B cell (primary cell): ENCODE measurements at places on chromosomes 6 and 20.

DNA sequence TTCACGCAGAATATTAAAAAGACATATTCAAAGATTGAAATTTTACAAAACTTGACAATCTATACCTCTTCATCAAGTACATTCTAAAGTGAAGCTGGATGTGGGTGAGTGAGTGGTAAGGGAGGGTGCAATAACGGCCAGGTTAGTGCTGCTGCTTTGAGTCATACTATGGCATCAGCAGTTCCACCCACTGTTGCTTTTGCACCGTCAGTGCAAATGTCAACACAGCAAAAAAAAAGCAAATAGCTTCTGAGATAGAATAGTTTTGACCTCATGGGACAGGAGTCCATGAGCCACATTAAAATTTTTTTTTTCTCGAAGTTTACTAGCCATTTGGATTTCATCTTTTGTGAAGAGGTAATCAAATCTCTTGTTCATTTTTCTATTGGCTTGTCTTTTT lies 31.8 kb downstream of the PSMF1 start:
- no peaks in the 10 kb centered on the region for H3K4me1 ChIP-seq
- peaks cover 40% of the 10 kb centered on the region for H3K36me3 ChIP-seq
- H3K27ac ChIP-seq, result no peak overlapping the region
- no peak overlapping the region for H3K4me3 ChIP-seq
- no peaks in the 10 kb centered on the region for H3K27me3 ChIP-seq

DNA sequence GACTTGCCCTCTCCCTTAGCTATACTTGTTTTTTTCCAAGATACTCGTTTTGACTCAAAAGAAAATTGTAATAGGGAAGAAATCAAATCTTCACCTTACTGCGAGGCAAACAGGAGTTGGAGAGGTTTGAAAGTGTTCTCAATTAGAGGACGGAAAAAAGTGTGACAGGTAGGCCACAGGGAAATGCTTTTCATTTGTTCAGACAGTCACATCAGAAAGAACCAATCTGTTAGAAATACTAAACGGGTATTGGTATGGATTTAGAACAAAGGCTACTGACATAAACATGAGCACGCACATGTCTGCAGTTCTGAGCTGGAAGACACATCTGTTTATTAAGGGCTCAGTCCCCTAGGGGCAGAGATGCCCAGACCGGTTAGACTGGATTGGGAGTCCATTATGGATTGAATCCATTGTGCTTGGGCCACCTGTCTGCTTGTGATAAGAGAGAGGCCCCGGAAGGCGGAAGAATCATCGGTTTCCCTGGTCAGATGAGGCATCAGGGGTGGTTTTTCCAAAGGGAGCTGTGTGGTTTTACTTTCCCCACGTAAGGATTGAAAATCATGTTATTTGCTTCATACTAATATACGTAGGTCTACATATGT lies 220.9 kb upstream of the MYLIP start:
- H3K36me3 ChIP-seq, result no peaks in the 10 kb centered on the region
- DNase-seq, result no peak
- H3K4me3 ChIP-seq, result no peak overlapping the region
- H3K4me1 ChIP-seq, result peaks cover 19% of the 10 kb centered on the region
- H3K27me3 ChIP-seq, result no peaks in the 10 kb centered on the region
- H3K27ac ChIP-seq, result no peak overlapping the region

- no peak for DNase-seq
- no peaks in the 10 kb centered on the region for H3K27me3 ChIP-seq
- no peak overlapping the region for H3K27ac ChIP-seq
- H3K4me1 ChIP-seq, result no peaks in the 10 kb centered on the region
Measured at GRCh38 chr6:133629970-133630369, 258.9 kb upstream of the TCF21 start.

- no peak overlapping the region for H3K27ac ChIP-seq
- no peak for DNase-seq
- H3K36me3 ChIP-seq, result no peaks in the 10 kb centered on the region
- H3K27me3 ChIP-seq, result no peaks in the 10 kb centered on the region
- no peaks in the 10 kb centered on the region for H3K4me1 ChIP-seq
Measured at GRCh38 chr6:141140905-141141304, 991.8 kb upstream of the GJE1 start.

- H3K27ac ChIP-seq, result no peak overlapping the region
- no peaks in the 10 kb centered on the region for H3K4me1 ChIP-seq
Measured at GRCh38 chr6:111978532-111979149, 75.3 kb upstream of the CCN6 start.

DNA sequence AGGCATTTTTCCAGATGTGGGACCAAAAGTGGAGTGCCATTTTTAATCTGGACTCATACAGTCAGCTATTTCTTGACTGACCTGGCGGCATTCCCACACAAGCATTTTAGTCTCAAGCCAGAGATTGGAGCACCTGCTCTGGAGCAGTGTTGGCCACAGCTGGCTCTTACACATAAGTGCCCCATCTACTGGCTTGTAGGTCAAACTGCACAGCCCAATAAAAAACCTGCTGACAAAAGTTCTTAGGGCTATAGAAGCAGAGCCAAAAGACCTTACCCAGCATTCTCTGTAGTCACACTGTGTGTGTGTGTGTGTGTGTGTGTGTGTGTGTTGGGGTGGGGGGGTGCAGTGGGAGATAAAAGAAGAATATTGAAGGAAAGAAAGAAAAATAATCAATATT lies 38.6 kb upstream of the SENP6 start:
- no peaks in the 10 kb centered on the region for H3K4me1 ChIP-seq
- H3K27ac ChIP-seq, result no peak overlapping the region
- peaks cover 9% of the 10 kb centered on the region for H3K27me3 ChIP-seq
- DNase-seq, result peak; percentile 5

- no peak overlapping the region for H3K27ac ChIP-seq
- peaks cover 4% of the 10 kb centered on the region for H3K4me1 ChIP-seq
- H3K27me3 ChIP-seq, result no peaks in the 10 kb centered on the region
- no peaks in the 10 kb centered on the region for H3K36me3 ChIP-seq
Measured at GRCh38 chr6:129895692-129896091, 34.6 kb upstream of the TMEM244 start.

DNA sequence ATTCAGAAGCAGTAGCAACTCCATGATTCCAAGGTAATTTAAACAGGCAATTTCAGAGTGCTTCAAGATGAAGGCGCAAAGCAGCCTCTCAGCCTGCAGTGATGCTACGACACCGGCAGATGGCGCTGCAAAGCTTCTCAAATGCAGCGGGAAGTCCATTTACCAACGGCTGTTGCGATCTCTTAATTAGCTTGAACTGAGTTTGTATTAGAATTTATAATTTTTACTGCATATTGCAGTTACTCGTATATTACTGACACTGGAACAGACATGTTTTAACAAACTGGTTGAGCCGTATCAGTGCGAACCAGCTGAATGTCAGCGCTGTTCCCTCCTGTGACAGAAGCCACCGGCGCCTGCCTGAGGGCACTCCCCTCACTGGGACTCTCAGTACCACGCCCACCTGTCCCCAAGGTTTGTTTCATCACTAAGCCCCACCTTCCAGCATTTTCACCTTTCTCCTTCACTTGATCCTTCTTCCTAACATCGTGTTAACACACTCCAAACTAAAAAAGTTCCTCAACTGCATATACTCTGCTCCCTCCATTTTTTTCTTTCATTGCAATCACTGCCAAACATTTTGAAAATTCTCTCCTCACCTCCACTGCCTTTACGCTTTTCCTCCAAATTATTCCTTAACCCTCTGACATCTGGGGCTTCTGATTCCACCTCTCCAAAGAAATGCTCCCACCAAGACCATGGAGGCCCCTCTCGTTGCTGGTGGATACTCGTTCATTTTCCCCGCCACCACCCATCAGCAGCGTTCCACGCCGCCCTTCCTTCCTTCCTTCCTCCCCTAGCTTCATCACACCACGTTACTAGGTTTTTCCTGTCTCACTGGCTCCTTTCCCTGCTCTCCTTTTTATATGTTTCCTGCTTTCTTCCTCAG lies 14.5 kb downstream of the GNL1 start:
- H3K36me3 ChIP-seq, result no peaks in the 10 kb centered on the region
- peak overlapping the region; percentile 63 for H3K4me3 ChIP-seq
- DNase-seq, result peak; percentile 92
- H3K27me3 ChIP-seq, result no peaks in the 10 kb centered on the region
- peaks cover 18% of the 10 kb centered on the region for H3K4me1 ChIP-seq
- H3K27ac ChIP-seq, result peak overlapping the region; percentile 71

DNA sequence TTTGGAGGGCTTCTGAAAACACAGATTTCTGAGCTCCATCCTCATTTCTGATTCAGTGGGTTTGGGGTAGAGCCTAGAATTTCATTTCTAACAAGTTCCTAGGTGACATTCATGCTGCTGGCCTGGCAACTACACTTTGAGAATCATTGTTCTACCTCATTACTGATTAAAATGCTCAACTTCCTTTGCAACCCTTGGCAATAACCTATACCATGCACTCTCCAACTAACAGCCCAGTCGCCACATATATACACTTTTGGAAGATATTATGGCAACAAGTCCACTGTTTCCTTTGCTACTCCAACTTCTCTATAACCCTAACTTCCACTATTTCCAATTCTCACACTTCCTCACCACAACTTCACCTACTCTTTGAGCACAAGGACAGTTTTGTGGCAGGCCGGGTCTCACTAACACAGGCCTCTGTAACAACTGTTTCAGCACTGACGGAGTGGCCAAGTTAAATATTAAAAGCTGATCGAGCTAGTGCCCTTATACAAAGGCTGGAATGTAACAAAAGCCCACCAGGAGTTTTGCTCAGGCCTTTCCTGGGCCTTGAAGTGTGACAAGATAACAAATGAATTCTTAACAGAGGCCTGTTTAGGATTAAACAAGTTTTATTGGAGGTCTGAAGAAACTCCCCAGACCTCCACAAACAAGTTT lies 32.1 kb upstream of the RAB23 start:
- H3K4me3 ChIP-seq, result no peak overlapping the region
- H3K4me1 ChIP-seq, result no peaks in the 10 kb centered on the region
- H3K27me3 ChIP-seq, result no peaks in the 10 kb centered on the region
- no peaks in the 10 kb centered on the region for H3K36me3 ChIP-seq

GRCh38 chr6:165404697-165405096 lies 95.3 kb upstream of the C6orf118 start:
- no peaks in the 10 kb centered on the region for H3K4me1 ChIP-seq
- H3K4me3 ChIP-seq, result no peak overlapping the region
- no peaks in the 10 kb centered on the region for H3K36me3 ChIP-seq

GRCh38 chr20:376750-377149 lies 3.8 kb upstream of the TRIB3 start:
- H3K27ac ChIP-seq, result no peak overlapping the region
- no peak for DNase-seq
- H3K4me1 ChIP-seq, result peaks cover 3% of the 10 kb centered on the region
- no peak overlapping the region for H3K4me3 ChIP-seq
